ENCODE measurements at places on chromosomes 2 and 18.

- DNase-seq, result no peak
Measured at GRCh38 chr18:10249270-10249669, 205.2 kb upstream of the APCDD1 start.

DNA sequence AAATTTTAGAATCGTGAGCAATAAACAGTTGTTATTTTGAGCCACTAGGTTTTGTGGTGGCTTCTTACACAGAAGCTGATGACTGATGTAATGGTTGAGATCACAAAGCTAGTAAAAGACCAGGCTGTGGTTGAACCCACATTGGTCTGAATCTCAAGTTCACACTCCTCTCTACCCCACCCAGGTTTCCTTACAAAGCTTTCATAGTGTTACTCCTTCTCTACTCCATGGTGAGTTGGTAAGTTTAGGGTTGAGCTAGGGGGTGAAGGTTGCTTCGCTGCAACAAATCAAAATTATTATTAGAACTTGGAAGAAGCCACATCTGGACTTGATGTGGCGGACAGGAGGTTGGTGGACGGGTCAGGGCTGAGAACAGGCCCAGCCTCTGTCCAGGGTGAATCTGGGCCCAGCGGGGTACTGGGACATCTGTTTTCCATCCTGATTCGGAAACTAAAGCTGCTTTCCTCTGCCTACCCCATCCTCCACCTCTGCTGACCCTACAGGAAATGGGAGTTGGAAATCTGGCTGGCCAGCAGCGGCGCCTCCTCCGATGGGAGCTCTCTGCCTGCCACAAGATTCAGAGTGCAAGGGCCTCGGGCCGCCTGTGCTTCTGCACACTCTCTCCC, 86.3 kb downstream of the ZFP36L2 start:
- DNase-seq, result peak; percentile 52

GRCh38 chr18:36419188-36419899, 121.8 kb downstream of the FHOD3 start:
- no peak for DNase-seq

- no peak for DNase-seq
Measured at GRCh38 chr18:21004726-21005125, 106.9 kb downstream of the ROCK1 start.

- no peak for DNase-seq
Measured at GRCh38 chr2:182349268-182349667, 77.6 kb downstream of the PDE1A start.

- no peak for DNase-seq
Measured at GRCh38 chr2:198368089-198368488, 563.7 kb downstream of the PLCL1 start.

DNA sequence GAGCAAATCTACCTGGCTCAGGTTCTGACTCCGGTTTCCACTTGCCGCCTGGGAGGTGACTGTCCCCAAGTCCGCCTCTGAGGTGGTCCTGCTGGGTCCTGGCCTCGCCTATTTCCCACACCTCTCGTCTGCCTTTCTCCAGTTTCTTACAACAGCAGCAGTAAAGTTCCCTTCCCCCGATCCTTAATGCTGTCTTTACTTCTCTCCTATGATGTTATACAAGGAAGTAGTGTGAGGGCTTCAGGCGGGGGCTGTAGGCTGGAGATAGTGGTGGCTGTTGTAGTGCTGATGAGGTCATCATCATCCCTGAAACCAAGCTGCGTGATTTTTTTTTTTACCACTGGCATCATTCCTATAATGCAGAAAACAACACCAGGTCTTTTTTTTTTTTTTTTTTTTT, 18.9 kb downstream of the TGIF1 start:
- DNase-seq, result no peak

GRCh38 chr2:205722283-205722918, 40.1 kb downstream of the NRP2 start:
- no peak for DNase-seq

DNA sequence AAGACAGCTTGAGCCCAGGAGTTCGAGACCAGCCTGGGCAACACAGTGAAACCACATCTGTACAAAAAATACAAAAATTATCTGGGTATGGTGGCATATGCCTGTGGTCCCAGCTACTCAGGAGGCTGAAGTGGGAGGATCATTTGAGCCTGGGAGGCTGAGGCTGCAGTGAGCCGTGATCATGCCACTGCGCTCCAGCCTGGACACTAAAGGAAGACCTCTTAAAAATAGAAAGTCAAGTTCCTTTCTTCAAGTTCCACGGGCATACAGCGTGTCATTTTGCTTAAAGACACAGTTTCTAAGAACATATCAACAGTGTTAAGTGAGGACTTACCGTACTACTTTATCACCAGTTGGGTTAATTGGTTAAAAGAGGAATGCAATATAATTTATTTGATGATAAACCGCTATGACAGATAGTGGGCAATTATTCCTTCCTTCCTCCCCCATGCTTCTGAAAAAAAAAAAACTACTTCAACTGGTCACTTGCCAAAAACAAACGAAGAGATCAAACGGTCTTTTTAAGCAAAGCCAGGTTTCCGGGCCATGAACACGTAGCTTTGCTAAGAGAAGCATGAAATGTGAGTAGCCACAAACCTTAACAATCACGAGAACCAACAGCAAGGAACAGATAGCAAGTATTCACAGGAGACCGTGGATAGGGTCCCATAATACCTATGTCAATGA, 21.4 kb downstream of the AP1S3 start:
- no peak for DNase-seq

DNA sequence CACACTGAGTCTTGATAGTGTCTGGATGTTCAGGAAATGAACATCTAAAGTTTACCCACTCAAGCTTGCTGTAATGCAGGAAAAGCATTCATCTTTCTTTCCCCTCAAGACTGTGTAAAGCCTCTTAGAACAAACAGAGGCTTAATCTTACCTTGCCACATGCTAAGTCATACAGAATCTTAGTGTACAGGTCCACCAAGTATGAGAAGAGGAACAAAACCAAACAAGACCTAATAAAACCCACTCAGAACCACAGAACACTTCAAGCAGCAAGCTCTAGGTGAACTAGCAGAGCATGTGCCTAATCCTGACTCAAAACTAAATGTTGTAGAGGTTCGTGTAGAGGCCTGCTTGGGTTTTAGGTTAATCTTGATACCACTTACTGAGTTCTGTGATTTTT, 97.6 kb downstream of the SPTBN1 start:
- no peak for DNase-seq

DNA sequence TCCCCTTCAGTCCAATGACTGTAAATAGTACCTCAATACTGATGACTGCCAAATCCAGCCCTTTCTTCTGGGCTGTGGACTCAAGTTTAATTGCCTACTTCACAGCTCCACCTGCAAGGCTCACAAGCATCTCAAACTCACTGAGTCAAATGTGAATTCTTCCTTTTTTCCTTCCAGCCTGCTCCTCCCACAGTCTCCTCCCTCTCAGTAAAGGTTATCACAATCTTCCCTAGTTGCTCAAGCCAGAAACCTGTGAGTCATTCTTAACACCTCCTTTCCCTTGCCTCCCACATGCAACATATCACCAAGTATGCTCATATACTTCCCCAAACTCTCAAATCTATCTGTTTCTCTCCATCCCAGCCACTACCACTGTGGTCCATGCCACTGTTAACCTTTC, 3.7 kb upstream of the MFSD6 start:
- no peak for DNase-seq

GRCh38 chr2:132896073-132896472, 226.1 kb upstream of the LYPD1 start:
- no peak for DNase-seq

DNA sequence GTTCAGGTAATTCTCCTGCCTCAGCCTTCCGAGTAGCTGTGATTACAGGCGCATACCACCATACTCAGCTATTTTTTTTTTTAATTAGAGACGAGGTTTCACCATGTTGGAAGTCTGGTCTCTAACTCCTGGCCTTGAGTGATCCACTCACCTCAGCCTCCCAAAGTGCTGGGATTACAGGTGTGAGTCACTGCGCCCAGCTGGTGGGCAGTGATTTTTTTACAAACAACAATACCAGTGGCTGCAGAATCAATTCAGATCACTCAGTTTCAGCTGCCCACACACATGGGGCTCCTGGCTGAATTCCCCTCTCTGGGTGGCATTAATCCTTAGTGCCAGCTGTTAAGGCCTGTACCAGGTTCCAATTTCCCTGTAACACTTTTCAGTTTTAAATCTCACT, 13.3 kb upstream of the CYRIA start:
- no peak for DNase-seq

- DNase-seq, result no peak
Measured at GRCh38 chr2:16330012-16330411, 335.6 kb downstream of the CYRIA start.

- no peak for DNase-seq
Measured at GRCh38 chr18:79784071-79784913, 13.4 kb upstream of the KCNG2 start.

DNA sequence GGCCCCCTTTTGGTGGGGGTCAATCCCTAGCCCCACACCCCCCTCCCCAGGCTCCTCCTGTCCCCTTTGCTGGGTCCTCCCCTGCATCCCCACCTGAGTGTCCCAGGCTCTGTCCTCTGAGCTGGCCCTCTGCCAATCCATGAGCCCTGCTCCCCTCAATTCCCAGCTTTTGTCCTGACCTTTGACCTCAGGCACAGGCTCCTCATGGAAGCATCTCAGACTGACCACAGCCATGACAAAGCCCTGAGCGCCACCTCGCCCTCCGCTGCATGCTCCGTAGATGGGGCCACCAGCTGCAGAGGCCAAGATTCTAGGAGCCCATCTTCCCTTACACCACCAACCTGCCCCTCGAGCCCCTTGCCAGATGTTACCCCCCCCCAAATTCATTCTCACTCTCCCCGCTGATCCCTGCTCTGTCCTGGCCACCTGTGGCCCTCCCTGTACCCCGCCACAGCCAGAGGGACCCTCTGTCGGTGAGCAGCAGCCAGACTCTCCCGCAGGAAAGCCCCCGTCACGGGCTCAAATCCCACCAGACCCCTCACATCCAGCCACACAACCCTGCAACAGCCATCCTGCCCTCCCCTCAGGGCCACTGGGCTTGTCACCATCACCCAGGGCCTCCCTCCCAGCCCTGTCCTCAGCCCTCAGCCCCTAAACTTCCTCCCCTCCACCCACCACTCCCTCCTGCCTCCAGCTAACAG, 206.0 kb downstream of the MGAT5 start:
- DNase-seq, result no peak

GRCh38 chr2:170201734-170202393, 23.9 kb downstream of the MYO3B start:
- no peak for DNase-seq

GRCh38 chr2:40105593-40105992, 326.5 kb upstream of the THUMPD2 start:
- DNase-seq, result no peak

DNA sequence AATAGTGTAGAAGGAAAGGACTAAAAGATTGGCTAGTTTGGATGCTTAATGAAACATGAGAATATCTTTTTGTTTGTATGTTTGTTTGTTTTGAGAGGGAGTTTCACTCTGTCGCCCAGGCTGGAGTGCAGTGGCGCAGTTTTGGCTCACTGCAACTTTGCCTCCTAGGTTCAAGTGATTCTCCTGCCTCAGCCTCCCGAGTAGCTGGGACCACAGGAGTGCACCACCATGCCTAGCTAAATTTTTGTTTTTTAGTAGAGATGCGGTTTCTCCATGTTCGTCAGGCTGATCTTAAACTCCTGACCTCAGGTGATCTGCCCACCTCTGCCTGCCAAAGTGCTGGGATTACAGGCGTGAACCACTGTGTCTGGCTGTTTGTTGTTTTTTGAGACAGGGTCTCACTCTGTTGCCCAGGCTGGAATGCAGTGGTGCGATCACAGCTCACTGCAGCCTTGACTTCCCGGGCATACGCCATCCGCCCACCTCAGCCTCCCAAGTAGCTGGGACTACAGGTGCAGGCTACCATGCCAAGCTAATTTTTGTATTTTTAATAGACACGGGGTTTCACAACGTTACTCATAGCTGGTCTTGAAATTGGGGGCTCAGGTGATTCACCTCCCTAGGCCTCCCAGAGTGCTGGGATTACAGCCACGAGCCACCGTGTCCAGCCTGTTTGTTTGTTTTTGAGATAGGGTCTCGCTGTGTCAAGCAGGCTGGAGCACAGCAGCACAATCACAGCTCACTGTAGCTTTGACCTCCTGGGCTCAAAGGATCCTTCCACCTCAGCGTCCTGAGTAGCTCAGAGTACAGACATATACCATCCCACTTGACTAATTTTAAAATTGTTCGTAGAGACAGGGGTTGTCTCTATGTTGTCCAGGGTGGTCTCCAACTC, 209.2 kb downstream of the MYCN start:
- no peak for DNase-seq

GRCh38 chr2:24365826-24366225, 5.5 kb upstream of the ITSN2 start:
- DNase-seq, result no peak

DNA sequence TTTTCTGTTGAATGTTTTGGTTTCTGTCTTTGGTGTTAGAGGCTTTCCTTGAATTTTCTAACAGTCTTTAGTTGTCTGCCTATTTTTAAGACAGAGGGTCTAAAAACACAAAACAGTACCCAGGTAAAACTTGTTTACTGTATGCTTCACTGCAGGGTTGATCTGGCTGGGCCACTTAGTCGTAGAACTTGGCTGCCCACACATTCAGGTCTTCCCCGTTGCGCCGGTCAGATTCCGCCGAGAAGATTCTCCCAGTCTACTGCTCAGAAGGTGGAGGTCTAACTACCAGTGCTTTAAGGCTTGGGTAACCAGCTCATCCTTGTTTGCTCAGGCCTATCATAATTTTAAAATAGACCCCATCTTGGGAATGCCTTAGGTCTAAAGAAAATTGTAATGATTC, 24.6 kb upstream of the DNAH6 start:
- no peak for DNase-seq

DNA sequence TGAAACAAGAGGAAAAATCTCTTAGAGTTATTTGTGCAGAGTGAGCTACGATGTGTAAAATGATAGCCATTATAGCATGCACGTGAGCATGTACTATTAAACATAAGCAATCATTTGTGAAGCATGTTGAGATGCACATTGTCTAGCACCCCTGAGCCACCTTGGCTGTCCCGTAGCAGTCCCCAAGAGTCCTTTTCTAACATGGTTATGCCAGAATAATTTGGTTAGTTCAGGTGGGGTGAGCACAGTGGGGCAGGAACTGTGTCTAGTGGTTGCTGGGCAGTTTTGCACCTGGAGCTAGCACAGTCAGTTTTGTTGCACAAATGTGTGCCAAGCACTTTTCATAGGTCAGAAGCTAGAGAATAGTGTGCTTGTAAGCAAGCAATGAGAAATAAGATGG, 809.8 kb downstream of the RNF144A start:
- DNase-seq, result no peak

- no peak for DNase-seq
Measured at GRCh38 chr2:84641021-84641420, 124.7 kb downstream of the DNAH6 start.

GRCh38 chr2:106745468-106745867, 140.5 kb downstream of the ST6GAL2 start:
- DNase-seq, result no peak

Measured in CD4-positive, alpha-beta T cell treated with Interleukin-1 beta for 1 hour (primary cell).